ENCODE measurements at places on chromosomes 3 and 15.

- no peak for DNase-seq
These were observed 16.4 kb upstream of the ST8SIA2 start for GRCh38 chr15:92377083-92377789.

DNA sequence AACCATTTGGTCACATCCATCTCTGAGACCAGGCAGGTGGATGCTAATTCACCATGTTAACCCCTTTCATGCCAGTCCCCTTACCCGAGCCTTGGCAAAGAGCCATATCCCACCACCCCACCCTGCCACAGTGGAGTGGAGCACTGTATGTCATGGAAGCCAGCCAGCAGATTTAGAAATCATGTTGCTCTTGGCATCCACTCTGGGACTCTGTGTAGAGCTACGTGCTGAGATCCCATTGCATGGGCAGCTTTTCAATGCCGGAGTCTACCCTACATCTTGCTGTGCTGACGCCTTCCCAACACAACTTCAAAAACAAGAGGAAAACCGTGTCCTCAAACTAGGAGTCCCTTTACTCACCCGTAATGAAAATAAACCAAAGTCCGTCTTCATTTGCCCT, 131.0 kb downstream of the NTRK3 start:
- DNase-seq = no peak

DNA sequence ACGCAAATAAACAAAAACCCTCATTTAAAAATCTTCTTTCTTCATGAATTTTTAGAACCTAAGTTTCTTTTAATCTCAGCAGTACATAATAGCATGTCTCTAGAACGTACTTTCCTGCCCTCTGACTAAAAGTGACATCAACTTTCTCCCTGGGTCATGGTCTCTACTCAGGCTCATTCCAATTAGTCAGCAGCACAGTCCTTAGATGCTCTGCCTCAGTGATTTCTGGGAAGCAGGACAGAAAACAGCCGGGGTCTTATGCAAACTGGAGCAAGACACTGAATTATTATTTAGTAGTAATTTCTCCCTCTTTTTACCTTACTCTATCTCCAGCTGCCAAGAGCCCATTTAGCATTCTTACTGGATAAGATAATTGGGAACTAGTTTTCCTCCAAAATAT, 365.2 kb downstream of the TUSC7 start:
- DNase-seq = no peak

GRCh38 chr15:87938031-87938430, 318.5 kb downstream of the NTRK3 start:
- DNase-seq = no peak

- no peak for DNase-seq
These were observed 14.1 kb downstream of the ITGA11 start for GRCh38 chr15:68417897-68418296.

DNA sequence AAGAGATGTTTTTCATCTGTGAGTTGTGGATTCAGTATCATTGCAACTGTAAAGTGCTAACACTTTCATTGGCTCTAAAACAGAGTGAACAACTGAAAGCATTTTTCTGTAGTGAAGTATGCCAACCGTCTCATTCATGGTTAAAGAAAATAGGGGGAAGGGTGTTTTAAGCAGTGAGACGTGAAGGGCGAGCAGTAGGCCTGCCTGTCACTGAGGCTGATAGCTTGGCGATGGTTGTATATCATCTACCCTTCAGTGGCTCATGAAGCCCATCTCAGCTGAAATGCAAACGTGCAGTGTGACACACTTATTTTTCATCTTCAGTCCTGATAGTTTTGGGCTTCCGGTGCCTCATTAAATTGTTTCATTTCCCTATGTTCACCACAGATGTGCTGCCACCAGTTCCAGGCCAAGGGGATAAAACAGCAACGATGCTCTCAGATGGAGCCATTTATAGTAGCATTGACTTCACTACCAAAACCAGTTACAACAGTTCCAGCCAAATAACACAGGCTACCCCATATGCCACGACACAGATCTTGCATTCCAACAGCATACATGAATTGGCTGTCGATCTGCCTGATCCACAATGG, 562.0 kb downstream of the ROBO2 start:
- no peak for DNase-seq

DNA sequence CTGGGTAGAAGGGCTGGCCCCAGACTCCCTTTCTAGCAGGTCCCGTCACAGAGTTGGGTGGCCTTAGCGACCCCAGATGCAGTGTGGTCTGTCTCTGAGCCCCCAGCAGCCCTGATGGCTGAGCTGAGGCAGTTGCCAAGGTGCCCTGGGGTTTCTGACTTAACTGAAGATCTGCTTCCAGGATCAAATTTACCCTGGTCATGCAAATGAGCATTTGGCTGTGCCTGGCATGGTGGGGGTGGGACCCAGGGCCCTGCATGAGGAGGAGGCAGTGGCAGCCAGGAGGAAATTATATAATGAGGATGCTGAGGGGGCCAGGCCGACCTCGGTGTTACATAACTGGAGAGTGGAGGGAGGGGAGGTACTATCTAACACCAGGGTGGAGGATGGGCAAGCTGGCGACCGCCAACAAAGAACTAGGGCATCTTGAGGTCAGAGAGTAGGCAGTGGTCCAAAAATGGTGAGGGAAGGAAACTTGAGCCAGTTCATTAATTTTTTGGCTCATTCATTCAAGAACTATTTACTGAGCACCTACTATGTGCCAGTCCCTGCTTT, 16.4 kb downstream of the PLEKHO2 start:
- no peak for DNase-seq

DNA sequence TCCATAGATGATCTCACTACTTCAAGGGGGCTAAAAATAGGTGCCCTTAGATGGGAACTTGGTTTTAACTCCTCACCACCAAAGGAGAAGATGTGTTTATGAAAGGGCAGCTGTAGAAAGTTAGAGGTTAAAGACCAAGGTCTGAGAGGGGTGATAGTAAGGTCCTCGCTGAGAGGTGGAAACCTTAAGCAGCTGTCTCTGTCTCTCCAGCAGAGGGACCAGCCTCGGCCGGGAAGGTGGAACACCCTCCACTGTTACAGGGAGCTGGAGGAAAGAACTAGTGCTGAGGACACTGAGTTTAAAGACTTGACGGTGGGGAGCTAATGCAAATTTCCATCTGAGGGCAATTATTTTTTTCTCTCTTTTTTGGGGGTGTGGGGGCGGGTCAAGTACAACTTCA, 8.9 kb upstream of the RLBP1 start:
- DNase-seq = no peak

GRCh38 chr3:9301091-9301490, 51.6 kb upstream of the SRGAP3 start:
- DNase-seq = no peak

DNA sequence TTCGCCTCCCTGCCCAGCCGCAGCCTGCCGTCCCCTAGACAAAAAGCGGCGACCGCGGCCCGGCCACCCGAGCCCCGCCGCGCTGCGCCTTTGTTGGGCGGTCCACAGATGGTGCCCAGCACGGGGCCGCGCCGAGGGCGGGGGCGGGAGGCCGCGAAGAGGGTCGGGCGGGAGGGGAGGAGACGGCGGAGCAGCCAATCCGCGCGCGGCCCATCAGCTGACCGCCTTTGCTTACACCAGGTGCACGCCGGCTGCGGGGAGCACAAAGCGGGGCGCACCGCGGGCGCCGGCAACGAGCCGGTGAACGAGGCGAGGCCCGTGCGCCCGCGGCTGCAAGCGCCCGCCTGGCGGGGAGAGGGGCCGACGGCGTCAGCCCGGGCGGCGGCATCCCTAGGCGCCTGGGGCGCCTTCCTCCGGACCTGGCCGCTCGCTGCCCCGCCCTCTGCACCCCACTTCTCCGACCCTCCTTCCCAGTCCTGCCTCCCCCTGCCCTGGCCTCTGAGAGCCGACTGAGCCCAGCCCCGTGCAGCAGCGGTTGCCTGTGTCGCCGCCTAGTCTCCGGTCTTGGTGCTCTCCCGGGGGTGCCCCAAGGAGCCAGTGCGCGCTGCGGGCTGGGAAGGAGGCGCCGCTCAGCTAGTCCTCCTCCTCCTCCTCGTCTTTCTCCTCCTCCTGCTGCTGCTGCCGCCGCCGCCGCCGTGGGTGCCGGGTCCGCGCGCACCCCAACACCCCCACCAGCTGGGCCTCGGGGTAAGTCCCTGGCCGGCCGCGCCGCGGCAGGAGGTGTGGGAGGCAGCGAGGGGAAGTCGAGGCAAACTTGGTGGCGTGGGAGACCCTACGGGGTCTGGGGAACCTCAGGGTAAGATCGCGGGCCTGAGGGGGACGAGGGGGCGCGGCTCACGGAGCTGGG, at the start of gene LRRN1:
TSS of gene LRRN1 (plus strand) at position 259 of the 907 bp plus-strand sequence. CDS start 45,211 bp downstream, outside the sequence.
- peak; percentile 41 for DNase-seq

DNA sequence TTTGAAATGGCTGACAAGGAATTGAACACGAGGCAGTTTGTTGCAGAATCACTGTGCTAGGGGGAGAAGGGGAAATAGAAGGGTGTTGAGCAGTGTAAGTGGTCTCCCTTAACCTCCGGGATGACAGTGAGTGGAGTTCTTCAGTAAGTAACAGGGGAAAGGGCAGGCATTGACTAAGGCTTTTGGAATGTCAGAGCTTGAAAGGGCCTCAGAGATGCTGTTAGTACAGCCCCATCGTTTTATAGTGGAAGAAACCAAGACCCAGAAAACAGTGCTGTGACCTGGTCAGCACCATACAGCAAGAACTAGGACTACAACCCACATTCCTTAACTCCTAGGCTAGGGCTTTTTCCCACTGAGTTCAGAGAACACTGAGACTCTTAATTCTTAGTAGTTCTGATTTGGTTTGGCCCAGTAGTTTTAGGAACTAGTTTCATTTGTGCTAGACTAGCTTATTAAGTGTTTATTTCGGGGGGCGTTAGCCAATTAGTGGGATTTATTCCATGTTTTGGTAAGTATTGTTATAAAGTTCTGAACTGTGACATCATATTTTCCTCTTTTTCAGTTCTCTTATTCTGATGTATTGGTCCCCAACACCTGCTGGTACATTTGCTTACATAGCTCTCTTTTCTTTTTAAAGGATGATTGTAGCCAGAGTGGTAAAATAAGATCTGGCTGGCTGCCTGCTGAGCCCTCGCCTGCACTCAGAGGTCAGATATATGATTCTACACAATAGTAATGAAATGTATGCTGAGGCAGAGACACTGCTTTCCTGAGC, 34.2 kb downstream of the RAB11A start:
- DNase-seq = no peak

DNA sequence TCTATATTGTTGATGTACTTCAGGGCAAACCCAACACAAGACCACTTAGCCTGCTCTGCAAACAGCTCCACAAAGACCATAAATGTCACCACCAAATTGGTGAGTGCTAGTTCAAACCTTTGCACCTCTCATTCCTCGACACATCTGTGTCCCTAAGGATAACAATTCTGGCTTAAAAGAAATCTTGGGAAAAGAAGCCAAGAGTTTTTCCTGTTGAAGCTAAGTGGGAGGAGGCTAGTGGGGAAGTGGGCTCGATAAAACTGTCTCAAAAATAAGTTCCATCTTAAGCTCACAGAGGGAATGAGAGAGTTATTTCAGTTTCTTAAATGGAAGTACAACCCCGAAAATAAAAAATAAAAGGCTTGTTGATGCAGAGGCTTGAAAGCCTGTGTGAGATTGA, 40.4 kb upstream of the PRICKLE2 start:
- no peak for DNase-seq

DNA sequence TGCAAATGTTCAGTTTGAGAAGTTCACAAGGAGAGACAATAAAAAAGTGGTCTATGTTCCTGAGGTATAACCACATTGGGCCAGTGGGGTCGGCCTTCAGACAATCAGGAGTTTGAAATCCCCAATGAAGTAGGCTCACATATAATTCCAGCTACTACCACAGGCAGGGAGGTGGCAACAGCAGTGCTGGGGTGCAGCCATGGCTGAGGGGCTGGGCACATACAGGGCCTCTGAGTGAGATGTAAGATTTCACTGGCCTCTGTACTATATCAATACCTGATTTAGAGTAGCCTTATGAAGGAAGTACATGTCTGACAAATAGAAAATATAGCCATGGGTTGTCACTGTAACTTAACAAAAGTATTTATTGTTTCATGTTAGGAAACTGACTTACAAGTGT, 402.2 kb downstream of the TBC1D5 start:
- DNase-seq = no peak

GRCh38 chr15:90035095-90035839, 34.1 kb downstream of the ZNF710 start:
- DNase-seq = peak; percentile 97

- no peak for DNase-seq
These were observed 590.2 kb upstream of the TBL1XR1 start for GRCh38 chr3:177787279-177788041.
